ENCODE measurements at places on chromosomes 12 and 14.

- DNase-seq, result no peak
Measured at GRCh38 chr14:102540315-102541028, 30.9 kb upstream of the ANKRD9 start.

- DNase-seq, result no peak
Measured at GRCh38 chr12:88420457-88420856, 159.8 kb downstream of the KITLG start.

GRCh38 chr12:115504306-115505290 lies 772.9 kb downstream of the MED13L start:
- peak; percentile 65 for DNase-seq

- peak; percentile 26 for DNase-seq
Measured at GRCh38 chr12:13981296-13981962, at the start of gene GRIN2B. TSS of gene GRIN2B (minus strand) at chr12:13981602. CDS start at chr12:13866208, 115,394 bp downstream.

DNA sequence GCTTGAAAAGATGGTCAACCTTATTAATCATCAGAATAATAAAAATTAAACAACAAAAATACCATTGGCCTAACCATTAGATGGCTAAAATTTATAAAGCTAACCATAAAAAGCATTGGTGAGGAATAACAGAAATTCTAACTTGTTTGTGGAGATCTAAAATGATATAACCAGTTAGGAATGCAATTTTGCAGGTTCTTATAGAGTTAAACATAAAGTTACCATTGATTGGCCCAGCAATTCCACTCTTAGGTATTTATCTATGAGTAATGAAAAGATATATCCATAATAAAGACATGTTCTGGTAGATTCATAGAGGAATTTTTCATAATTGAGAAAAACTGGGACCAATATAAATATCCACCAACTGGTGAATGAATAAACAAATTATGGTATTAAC lies 1098.6 kb downstream of the FSCB start:
- DNase-seq, result no peak

GRCh38 chr14:67285876-67286452 lies 44.7 kb downstream of the PALS1 start:
- peak; percentile 33 for DNase-seq

DNA sequence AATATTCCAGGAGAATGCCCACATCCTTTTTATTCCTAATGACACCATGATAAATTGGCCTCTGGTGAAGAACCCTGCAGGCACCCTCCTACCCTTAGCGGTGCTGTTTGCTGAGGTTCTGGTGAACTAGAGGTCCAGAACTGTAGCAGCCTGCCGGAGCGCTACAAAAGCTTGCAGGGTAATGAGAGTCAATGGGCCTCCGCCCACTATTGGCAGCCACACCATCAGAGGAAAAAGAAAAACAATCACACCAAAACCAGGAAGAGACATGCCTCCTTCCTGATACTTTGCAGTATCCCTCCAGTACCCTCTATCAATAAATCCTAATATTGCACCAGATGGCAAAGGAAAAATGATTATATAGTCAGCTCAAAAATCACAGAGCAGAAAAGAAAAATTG lies 142.9 kb downstream of the SPTSSA start:
- DNase-seq, result no peak

DNA sequence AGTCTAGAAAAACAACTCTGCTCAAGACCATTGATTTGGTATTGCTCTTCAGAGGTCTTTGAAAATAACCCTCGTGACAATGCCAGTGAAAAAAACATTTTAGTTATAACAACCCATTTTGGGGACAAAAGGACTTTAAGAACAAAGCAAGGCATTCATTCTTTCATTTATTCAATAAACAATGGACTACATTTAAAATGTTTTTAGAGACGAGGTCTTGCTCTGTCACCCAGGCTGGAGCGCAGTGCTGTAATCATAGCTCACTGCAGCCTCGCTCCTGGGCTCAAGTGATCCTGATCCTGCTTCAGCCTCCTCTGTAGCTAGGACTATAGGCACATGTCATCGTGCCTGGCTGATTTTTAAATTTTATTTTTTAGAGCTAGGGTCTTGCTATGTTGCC lies 7.7 kb upstream of the KICS2 start:
- no peak for DNase-seq

DNA sequence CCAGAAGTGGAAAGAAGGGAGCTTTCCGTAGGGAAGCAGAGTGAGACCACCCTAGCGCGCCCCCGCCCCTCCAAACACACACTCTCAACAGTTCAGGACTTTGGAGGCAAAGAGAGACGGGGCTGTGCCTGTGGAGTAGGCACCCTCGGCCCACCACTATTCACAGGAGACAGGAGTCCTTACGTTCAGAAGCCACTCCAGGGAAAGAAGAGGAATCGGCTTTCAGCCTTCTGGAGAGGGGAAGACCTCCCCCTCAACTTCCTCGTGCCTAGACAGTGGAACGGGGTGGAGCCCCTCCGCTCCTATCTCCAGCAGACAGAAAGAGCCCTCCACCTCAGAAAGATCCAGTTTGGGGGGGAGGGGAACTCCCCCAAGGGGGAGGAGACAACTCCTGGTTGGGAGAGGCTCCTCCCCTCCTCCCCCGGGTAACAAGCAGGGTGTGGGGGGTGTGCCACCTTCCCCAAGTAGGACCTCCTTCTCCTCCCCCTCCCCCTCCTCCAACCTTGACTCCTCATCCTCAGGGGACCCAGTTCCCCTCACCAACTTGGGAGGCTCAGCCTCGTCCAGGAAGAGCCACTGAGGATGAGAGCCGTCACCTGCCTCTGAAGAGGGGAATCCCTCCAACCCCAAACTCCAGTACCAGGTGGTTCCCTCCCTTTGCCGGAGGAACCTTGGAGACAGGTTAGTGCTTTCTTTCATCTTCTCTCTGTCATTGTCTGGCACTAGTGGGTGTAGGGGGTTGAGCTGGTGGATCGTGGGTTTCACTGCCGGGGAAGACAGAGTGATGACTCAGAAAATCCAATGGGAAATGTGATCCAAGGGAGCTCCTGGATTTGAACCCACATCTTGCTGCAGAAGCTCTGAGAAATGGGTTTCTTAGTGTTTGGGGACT lies 883 bp downstream of the FOXJ2 start:
- DNase-seq, result peak; percentile 73

DNA sequence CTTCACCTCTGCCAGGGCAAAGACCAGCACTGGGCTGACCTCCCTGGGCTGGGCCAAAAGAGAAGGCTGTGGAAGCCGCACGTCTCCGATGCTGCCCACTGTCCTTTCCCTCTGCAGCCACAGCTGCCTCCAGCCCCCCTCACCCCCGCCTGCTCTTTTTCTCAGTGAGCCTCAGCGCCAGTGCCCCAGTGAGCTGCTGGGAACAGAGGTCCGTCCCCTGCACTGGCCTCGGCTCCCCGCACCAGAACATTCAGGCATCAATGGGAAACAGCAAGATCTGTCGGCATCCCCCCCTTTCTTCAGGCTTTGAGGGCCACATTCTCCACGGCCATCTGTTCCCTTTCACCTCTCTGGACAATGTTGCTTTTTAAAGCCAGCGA lies 398.1 kb downstream of the ZFP36L1 start:
- no peak for DNase-seq

- no peak for DNase-seq
Measured at GRCh38 chr14:92143309-92143708, 21.5 kb downstream of the CPSF2 start.

- DNase-seq, result peak; percentile 76
Measured at GRCh38 chr14:93112891-93113677, 2.6 kb downstream of the ITPK1 start.

GRCh38 chr14:81246461-81247270 lies 25.9 kb upstream of the GTF2A1 start:
- DNase-seq, result no peak

DNA sequence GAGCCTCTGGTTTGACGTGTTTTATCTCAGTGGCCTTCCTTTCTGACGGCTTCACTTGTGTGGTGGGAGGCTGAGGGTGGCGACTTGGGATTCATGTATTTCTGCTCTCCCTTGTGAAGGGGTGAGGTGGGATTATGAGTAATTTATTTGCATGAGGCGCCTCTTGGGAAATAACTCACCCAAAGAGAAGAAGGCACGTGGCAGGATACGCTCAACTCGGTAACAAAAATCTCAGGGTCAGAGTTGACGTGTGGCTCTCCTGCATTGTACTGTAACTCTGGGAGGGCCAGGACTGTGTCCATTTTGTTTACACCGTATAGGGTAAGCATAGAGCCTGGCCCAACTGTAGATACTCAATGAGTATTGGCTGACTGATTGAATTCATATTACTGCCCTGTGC lies 14.6 kb upstream of the C1S start:
- no peak for DNase-seq

DNA sequence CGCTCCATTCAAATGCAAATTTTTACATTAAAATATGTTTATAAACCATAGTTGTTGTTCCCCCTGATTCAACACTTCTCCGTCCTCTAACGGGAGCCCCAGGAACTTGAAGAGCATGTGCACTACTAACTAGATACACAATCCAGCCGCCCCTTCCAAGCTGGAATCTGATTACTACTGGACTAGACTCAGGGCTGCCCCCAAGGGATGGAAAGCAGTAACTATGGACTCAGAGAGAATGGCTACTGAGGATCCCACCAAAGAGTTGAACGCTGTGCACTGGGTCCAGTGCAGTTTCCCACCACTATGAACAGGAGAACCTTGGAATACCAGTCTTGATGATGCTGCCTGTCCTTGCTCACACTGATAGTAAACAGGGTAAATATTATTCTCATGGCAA lies 48.6 kb upstream of the PCNX1 start:
- no peak for DNase-seq

GRCh38 chr12:122064780-122065588 lies 13.6 kb upstream of the MLXIP start:
- no peak for DNase-seq

GRCh38 chr12:87953256-87953860 lies 75.8 kb downstream of the C12orf50 start:
- DNase-seq, result peak; percentile 37

GRCh38 chr12:2119266-2119665 lies 66.5 kb downstream of the CACNA1C start:
- DNase-seq, result no peak

- peak; percentile 57 for DNase-seq
Measured at GRCh38 chr12:131642101-131642540, 68.8 kb upstream of the SFSWAP start.

GRCh38 chr14:70780396-70781075 lies 28.8 kb downstream of the MAP3K9 start:
- DNase-seq, result peak; percentile 54

DNA sequence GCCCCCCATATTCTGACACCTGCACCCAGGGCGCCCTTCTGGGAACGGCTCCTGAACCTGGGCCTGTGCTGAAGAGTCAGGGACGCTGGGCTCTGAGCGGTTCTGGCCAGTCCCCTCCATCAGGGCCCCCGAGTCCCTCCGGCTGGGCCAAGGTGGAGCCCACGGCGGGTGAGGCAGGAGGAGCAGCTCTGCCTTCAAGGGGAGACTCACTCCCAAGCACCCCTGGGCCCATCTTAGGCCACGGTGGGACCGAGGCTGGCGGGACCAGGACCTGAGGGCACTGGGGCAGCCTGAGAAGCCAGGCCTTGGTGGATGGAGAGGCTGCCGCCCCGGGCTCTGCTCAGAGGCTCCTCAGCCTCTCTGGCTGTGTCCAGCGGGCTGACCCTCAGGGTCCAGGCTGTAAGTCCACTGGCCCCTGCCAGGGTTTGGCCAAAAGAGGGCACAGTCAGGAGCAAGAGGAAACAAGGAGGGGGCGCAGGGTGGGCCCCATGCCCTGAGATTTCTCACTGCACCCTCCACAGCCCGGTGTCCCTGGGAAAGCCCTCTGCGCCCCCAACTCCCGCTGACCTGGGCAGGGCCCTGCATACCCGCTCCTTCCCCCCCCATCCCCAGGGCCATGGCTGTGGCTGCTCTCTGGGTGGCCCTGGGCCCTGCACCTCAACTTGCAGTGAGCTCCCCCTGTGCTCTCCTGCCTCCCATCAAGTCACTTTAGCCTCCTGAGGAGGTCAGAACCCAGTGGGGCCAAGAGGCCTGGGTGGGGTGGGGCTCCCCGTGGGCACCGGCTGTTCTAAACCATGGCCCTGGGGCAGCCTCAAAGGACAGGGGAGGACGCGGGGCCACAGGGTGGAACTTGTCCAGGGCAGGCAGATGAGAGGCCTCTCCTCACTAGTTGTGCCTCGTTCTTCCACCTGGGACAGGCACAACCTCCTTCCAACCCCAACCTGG lies 266.4 kb upstream of the SFSWAP start:
- DNase-seq, result no peak

DNA sequence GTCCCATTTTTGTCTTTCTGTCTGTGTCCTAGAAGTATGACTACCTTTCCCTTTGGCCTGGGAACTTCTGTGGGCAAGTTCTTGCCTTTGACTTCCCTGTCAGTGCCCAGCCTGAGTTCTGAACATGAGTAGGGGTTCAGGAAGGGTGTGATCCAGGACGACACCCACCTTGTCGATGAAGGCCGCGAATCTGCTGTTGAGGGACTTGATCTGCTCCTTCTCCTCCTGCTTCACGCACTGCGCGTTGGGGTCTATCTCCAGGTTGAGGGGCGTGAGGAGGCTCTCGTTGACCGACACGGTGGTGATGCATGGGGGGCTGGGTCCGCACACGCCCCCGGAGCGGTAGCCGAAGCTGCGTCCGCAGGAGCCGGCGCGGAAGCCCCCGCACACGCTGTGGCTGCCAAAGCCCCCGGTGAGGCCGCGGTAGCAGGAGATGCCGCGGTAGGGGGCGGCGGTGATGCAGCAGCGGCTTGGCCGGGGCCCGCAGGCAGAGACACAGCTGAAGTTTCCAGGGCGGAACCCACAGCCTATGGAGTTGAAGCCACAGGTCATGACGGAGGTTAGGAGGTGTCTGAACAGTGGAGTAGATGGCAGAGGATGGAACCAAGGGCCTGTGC lies at the start of gene KRT83:
TSS of gene KRT83 (minus strand) at position 615 of the 617 bp plus-strand sequence. CDS start at position 552, 63 bp downstream.
- no peak for DNase-seq

DNA sequence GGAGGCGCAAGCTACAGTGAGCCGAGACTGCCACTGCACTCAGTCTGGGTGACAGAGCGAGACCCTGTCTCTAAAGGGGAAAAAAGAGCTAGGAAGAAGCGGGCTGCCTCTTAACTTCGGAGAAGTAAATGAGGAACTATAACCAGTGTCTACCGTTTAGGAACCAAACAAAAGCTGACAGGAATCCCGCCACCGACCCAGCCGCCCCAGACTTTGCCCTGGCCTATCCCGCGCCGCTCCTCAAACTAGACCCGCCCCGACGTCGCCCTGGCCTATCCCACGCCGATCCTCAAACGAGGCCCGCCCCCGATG lies 568 bp upstream of the SIVA1 start:
- no peak for DNase-seq

GRCh38 chr14:83164591-83164990 lies 1630.9 kb upstream of the SEL1L start:
- DNase-seq, result no peak
